ENCODE measurements at places on chromosomes 3 and 15. TPM values are rescaled to one million over a fixed set of nuclear protein-coding genes. Genes with fewer than 3 reads are reported as not detected.
A peak's percentile ranks its signal among the peaks of the same experiment; 100 is the strongest.

GRCh38 chr3:104359546-104359945 is 1007.2 kb upstream of the ALCAM start:
- DNase-seq: peak; percentile 43

DNA sequence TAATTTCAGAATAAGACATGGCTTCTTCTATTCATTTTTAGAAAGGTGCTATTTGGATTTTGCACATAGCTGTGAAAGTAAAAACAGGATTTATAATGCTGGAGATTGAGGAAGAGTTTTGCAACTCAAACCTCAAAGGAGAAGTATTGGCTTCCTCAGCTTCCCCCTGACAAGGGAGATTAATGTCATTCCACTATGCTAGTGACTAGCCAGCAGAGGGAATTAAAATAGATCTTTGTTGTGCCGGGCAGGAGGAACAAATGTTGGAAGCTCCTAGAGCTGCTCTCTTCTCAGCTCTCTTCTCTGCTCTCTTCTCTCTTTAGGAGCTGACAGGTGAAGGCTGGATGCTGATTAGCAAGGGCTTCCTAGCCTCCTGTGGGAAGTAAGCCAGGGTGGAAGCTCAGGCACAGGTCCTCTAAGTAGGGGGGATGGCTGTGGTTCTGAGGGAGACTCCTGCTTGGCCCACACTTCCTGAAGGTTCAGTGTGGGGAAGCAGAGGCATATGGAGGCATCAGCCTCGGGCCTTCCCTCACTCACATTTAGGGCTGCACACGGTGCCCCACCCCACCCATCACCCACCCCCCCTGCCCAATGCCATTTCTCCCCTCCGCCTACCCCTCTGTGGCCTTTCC is 29.6 kb downstream of the CX3CR1 start:
- no peak for DNase-seq

DNA sequence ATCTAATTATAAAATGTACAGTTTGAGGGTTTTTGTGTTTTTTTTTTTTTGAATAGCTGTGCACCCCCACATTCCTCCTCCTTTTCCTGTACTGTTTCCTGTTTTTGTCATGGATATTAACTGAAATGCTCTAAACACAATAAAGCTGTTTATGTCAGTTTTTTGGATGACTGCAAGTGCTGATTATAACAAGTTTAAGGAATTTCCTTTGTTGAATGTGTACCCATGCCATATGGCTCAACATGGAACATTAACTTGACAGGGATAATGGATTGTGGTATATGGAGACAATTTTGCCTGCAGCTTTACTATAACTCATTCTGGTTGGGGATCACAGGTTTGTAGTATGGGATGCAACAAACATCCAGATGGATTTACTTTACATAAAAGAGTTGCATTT is 216.4 kb downstream of the TCF12 start:
- DNase-seq: no peak

Gene UBP1
- 83.1 TPM for polyA plus RNA-seq

Gene ASB14
- polyA plus RNA-seq: not detected

Gene PDCD7
- polyA plus RNA-seq: 15.8 TPM

DNA sequence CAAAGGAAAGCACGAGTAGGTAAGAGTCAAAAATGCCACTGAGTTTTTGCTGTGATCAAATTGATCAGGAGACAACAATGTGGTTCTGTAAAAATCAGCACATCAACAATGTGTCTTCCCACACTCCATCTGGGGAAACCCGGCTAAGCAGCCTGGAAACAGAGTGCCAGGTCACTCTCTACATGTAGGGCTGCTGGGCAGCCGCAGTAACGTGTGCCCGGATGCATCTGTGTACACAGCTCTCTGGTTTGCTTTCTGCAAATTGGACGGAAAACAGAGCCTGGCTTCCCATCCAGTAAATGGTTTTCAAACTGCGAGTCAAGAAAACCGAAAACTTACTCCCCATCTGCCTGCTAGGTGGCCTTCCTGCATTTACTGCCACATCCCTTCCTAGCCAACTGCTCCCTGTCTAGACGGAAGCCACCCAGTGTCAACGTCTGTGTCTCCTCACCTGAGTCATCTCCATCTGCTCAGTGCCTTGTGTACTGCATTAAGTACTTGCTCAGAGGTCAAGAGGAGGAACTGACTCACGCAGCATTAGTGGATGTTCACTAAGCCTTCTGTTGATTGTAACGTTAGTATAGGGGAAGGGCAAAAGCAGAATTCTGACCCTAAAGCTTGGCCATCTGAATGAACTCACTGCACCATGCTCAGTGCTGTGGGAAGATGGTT is 124.1 kb downstream of the TJP1 start:
- DNase-seq: peak; percentile 37

Gene ALS2CL
- 1.0 TPM for polyA plus RNA-seq

Gene GADL1
- not detected for polyA plus RNA-seq

Gene GP5
- 0.10 TPM for polyA plus RNA-seq

DNA sequence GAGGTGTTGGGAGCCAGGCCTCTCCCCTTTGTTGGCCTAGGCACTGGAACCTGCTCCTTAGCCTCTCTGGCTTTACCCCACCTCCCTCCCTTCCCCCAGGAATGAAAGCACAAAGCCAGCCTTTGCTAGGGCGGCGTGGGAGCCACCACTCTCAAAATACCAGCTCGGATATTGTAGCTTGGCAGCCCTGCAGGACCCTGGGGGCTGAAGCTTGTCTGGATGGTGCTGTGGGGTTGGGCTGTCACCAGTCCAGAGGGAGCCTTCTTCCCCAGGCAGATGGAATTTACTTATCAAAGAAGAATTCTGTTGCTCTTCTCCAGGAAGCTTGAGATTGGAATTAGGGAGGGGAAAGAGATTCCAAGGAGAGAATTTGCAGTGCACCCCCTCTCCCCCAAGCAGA is 14.9 kb upstream of the GRM2 start:
- DNase-seq: no peak

DNA sequence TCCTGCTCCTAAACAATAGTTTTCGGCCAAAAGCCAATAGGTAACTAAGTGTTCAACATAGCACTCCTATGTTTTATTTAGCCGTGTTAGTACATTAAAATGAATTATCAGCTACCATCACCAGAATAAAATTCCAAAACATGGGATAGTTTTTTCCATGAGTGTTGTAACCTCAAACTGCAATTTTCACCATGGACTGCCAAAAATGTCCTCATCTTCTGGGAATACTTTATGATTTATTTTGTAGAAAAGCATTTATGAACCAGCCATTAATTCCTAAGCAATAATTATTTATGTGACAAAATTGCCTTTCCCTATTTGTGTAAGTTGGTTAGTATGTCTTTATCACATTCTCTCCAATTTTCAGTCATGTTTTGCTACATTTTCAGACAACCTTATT is 438.1 kb downstream of the NAALADL2 start:
- no peak for DNase-seq

Gene HRH1
- polyA plus RNA-seq: 24.6 TPM

Gene THAP10
- polyA plus RNA-seq: 2.7 TPM

Gene RARB
- polyA plus RNA-seq: 0.51 TPM

DNA sequence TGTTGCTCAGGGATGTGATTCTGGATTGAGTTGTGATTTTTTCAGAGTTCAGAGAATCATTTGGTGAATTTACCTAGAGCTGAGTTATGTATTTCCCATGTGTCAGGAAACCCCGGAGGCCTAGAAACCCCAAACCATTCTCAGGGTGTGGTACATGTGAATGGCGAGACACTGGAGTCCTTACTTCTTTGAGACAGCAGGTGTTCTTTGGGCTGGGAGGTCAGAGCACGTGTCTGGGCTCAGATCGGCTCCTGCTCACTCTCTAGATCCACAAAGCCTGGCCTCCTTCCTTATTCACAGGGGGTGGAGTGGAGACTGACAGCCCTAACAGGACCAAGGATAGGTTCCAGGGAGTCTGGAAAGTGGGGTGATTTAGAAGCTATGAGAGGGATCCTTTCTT is 145.8 kb downstream of the CHDH start:
- no peak for DNase-seq

Gene GOLGA8T
- not detected for polyA plus RNA-seq

- no peak for DNase-seq
These were observed 48.5 kb downstream of the CD47 start for GRCh38 chr3:108042300-108042699.

- no peak for DNase-seq
These were observed 352.0 kb upstream of the COL8A1 start for GRCh38 chr3:99286266-99286845.

DNA sequence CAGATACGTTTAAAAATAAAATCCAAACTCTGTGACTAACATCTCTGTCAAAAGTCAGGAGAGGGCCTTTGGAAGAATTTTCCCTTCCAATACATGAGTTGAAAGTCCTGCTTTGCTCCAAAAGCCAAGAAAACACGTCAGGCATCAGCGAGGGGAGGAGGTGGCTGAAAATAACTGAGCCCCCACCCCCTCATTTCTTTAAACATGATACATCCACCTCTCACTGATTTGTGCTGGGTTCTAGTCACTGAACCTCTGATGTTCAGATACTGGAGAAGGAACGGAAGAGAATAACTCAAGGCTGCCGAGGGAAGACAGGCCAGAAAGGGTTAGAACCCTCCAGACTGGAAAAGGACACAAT is 9.4 kb upstream of the SEMA5B start:
- no peak for DNase-seq

Gene CDHR4
- polyA plus RNA-seq: 0.09 TPM

Gene C2CD4B
- not detected for polyA plus RNA-seq

GRCh38 chr3:4675704-4676103 is 182.6 kb downstream of the ITPR1 start:
- DNase-seq: no peak

GRCh38 chr3:123819949-123820348 is 64.2 kb downstream of the MYLK start:
- DNase-seq: no peak

GRCh38 chr3:112619295-112619694 is 21.6 kb downstream of the CCDC80 start:
- no peak for DNase-seq

GRCh38 chr15:33078607-33079006 is 115.9 kb downstream of the FMN1 start:
- no peak for DNase-seq

- DNase-seq: no peak
These were observed 119.4 kb downstream of the GADL1 start for GRCh38 chr3:30775040-30775439.

- DNase-seq: no peak
These were observed 144.6 kb downstream of the ALDH1A2 start for GRCh38 chr15:57920911-57921310.

Gene ZSCAN29
- 9.6 TPM for polyA plus RNA-seq

Gene TNFAIP8L3
- polyA plus RNA-seq: 0.30 TPM

Gene BNC1
- 2.2 TPM for polyA plus RNA-seq

GRCh38 chr3:139388821-139389551 is 461 bp downstream of the COPB2 start:
- no peak for DNase-seq

GRCh38 chr3:44029100-44029499 is 212.6 kb upstream of the TOPAZ1 start:
- no peak for DNase-seq

GRCh38 chr3:190696777-190697501 is 165.6 kb downstream of the GMNC start:
- no peak for DNase-seq

Gene LYZL4
- not detected for polyA plus RNA-seq

Gene LINGO1
- polyA plus RNA-seq: not detected

Data from AG04450 (cell line).